Activated CD4-positive, alpha-beta T cell treated with anti-CD3 and anti-CD28 coated beads, Interleukin-2, amount 50 U/mL, for 24 hours (primary cell): ENCODE measurements at places on chromosomes 2 and 18.

GRCh38 chr18:58178511-58178910 is 134.5 kb downstream of the NEDD4L start:
- no peak for DNase-seq

DNA sequence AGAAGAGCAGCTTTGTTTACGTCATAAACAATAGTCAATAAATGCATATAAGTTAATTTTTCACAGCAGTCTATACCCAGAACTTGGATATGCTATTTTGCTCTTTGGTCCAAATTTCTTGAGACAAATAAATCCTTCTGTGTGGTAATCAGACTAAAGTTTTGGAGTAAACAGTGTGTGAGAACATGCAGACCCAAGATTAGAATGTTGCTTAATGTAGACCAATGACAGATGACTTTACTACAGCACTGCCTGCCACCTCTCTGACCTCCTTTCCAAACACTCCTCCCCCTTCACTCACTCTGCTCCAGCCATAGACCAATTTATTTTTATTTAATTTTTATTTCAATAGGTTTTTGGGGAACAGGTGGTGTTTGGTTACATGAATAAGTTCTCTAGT is 115.3 kb upstream of the TANK start:
- no peak for DNase-seq

DNA sequence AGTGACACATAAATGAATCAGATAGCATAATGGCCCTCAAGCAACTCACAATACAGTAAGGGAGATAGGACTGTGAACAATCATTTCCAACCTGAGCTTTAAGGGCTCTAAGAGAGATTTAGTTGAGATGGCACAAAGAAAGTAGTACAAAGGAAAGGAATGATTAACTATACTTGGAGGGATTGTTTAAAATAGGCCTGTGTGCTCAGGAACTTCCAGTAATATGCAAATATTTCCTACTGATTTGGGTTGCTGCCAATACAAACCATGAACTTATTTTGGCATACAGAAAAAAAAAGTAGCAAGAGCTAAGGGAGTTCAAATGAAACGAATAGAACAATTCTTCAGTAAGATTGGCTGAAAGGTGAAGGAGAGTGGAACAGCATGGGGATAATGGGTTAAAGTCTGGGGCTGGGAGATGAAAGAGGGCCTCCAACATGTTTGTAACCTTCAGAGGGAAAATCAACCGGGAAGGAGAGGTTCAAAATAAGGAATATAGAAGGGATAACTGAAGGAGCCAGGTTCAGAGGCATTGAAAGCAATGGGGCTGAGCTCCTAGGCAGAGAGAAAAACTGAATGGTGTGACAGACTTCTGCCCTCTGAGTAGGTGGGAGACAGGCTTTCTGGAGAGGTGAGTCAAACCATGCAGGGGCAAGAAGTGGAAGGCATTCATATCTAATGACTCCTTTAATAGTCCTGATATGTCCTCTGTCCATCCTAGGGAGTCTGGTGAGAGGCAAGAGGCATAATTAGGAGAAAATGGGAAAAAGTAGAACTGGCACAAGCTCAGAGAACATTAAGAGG is 83.5 kb downstream of the DNAH7 start:
- DNase-seq, result no peak

GRCh38 chr2:181466661-181467576 is 9.7 kb downstream of the ITGA4 start:
- peak; percentile 68 for DNase-seq
